ENCODE measurements at places on chromosomes 12 and 14.

DNA sequence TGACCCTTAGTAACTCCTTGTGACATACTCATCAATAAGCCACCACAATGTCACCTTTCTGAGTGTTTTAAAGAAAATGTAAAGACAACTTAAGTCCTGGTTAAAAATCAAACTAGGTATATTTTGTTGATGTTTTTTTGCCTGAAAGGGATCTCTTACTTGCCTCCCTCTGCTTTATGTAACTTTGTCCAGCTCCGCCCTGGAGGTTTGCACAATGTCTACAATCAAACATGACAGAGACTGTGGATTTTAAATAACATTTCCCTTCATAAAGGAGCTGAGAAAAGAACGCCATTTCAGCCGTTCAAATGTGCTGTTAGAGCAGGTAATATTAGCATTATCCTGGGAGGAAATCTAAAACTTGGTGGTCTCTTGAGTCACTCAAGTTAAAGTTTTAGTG is 613.9 kb downstream of the SOX5 start:
- no peak for DNase-seq

GRCh38 chr12:79939728-79940310 is 4.9 kb upstream of the PPP1R12A start:
- DNase-seq, result no peak

DNA sequence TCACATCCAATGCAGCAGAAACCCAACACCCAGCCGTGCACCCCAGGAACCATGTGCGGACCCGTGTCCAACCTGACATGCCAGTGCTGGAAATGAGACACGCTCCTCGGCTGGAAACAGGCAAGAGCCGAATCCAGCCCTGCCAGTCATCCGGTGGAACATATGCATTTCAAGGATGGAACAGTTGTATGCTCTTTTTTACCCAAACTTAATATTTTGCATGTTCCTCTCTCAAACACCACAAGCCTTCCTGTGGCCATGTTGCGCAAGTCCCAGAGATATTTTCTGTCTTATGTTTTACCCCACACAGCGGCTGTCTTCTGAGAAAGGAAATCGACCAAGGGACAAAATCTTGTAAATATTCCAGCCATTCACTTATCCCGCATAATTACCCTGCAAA is 196.9 kb downstream of the BCL11B start:
- DNase-seq, result no peak

- no peak for DNase-seq
Observed at GRCh38 chr14:104694991-104695659, 5.7 kb downstream of the INF2 start.

DNA sequence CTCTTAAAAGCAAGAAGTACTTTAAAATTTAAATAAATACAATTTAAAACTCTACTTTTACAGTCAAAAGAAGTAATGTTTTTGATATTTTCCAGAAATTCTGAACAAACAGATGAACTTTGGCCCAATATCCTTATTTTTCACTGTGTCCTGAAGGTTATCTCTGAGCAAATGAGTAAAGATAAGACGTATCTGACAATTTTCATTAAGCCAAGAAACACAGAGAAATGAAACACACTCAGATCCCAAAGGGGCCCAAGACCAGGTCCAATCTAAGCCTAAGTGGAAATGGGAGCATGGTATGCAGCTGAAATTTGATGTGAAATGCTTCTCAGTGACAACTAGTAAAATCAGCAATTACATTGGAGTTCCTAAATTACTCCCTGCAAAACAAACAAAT is 105.6 kb upstream of the COCH start:
- no peak for DNase-seq

DNA sequence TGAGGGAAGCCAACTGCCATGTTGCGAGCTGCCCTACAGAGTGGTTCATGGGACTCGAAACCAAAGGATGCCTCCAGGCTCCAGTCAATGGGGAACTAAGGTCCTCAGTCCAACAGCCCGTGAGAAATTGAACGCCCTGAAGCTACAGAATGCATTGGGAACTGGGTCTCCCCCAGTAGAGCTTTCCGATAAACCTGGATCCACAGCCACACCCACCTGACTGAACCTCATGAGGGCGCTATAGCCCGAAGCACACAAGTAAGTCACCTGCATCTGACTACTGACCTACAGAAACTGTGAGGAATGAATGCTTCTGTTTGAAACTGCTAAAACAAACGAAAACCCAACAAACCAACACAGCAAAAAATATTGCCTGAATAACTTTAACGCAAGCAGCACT is 1297.7 kb downstream of the AACS start:
- DNase-seq, result no peak

DNA sequence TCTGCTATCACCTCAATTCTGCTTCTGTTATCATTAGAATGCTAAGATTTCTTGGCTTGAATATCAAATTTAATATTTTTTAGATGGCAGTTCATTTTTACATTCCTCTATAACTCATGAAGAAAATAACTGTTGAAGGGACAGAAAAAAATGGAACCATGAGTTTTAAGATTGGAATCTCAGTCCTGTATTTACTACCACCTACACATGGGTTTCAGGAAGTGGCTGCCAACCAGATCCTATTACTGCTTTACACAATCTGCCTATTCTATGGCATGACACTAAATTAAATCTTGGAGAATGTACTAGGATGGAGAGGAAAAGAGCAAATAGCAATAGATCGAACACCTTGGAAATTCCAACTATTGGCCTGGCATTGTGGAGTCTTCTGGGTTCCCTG is 140.8 kb downstream of the DUSP6 start:
- no peak for DNase-seq

DNA sequence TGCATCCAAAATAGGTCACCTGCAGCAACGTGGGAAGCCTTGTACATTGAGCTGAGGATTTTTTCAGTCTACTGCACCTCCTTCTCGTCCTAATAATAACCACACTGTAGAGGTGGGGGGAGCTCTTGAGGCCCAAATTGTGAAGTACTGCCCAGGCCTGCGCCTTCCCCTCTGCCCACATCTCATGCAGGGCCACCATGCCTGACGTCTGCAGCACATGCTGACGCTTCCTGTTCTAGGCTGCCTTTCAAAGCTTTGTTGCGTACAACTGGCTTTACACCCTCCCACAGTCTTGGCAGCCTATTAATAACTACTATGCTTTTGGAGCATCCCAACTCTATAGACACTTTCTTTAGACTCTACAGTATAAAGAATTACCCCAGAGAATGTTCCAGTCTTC is 26.5 kb upstream of the TTC7B start:
- DNase-seq, result no peak

DNA sequence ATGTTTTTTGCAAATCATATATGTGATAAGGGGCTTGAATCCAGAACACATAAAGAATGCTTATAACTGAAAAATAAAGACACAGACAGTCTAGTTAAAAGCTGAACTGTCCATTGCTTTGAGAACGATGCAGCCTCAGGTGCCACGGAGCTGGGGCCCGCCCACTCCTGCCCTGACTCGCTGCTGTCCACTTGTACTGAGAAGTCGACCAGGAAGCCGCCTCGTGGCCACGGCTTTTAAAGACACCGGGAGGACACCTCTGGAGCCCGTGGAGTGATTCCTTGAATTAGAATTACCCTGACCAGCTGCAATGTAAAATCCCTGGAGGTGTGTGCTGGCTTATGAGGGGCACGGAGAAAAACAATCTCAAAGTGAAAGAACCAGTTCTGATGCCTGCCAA is 23.9 kb upstream of the TEX22 start:
- DNase-seq, result no peak

DNA sequence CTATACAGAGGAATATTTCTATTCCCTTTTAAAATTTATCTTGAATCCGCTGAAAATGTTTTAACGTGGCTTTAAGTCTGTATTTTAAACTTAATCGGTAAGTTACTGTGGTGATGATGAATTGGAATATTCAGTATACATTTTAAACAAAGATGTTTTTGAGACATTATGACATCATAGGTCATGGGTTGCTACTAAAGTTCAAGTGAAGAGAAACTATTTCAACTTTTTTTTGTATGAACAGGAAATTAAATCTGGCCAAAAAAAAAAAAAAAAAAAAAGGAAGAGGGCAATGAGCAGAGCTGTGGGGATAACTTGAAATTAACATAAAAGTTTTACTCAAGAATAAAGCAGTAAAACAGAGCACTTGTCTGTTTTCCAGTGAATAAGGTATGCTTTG is 109.0 kb downstream of the PLEKHA5 start:
- DNase-seq, result no peak

GRCh38 chr12:96121271-96121711 is 72.9 kb upstream of the ELK3 start:
- no peak for DNase-seq

GRCh38 chr14:102015771-102016170 is 51.4 kb downstream of the DYNC1H1 start:
- no peak for DNase-seq

DNA sequence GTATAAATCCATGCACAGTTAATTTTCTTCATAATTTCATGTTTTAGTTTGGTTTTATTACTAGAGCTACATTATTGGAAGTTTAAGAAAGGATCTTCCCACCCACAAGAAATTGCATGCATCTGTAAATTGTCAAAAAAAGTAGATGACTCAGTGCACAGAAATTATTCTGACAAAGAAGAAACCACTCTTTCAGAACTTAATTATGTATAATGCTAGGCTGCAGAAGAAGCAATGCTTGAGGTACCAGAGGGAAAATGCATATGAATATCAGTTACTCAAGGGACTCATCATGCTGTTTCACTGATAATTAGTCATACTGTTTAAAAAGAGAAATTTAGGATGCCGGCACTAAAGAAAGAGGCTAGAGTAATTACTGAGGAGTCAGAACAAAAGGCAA is 147.0 kb downstream of the SLC16A7 start:
- no peak for DNase-seq

- DNase-seq, result no peak
Observed at GRCh38 chr12:76244300-76244699, 103.9 kb downstream of the BBS10 start.

DNA sequence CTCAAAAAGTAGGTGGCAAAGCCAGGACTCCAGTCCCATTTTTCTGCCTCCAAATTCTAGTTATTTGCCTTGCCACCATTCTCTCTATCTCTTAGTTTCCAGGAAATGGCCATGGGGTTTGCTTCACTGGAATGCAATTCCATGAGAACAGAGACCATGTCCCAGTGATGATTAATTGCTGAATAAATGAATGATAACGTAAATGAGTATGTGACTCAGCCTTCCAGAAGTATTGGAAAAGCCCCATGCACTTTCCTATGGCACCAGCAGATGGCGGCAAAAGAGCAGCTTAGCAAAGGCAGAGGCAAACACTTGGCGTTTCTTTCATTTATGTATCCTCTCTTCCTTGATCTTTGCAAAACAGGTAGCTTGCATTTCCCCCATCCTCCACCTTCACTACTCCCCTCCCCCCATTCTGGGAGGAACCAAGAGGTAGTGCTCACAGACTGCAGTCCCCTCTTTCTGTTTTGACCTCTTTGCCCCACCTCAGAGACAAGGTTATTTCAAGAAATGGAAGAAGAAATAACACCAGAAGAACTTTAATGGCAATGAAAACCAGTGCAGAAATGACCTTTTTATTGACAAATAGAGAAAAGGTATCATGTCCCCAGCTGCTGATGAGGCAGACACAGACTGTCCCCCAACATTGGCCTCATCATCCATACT is 21.3 kb downstream of the TBX3 start:
- DNase-seq, result peak; percentile 77

DNA sequence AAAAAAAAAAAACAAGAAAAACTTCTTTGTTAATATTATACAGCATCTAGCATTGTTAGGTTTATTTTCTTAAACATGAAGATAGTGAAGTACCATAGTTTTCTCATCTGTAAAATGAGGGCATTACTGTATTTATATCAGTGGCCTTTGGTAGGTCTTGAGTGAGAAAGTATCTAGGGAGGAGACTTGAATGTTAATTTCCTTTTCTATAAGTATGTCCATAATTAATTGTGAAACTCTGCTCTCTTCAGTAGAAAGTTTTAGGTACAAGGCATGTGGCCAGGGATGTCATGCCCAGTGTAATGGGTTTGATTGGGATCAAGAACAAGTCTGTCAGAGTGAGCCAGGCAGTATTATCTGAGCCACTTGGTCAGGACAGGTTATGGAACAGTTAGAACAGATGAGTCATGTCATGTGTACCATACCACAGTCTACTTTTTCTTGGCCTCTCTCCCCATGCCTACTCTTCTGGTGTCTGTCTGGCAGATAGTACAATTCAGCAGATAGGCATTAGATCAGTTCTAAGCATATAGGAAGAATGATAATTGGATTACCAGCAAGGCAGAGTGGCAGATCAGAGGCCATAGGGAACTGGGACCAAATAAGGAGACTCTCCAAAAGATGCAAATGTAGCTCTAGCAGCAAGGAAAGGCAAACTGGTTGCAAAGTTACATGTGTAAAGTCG is 30.4 kb downstream of the FBXO34 start:
- DNase-seq, result no peak

DNA sequence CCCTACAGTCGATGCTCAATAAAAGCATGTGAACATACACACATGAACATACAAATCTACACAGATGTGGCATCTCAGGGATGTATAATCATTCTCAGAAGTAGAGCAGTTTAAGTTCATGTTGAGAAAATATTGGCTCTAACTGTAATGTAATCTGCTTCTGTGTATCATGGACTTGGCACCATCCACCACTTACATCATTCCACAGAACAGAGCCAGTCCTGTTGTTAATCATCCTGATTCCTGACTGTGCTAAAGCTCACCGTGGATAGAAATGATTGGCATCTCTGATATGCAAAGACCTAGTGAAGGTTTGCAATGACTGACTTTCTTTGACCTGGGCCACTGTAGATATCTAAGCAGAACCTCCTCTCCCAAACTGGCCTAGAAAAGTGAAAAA is 1141.3 kb downstream of the BCL11B start:
- no peak for DNase-seq

GRCh38 chr14:42715316-42715715 is 1108.6 kb downstream of the LRFN5 start:
- no peak for DNase-seq

DNA sequence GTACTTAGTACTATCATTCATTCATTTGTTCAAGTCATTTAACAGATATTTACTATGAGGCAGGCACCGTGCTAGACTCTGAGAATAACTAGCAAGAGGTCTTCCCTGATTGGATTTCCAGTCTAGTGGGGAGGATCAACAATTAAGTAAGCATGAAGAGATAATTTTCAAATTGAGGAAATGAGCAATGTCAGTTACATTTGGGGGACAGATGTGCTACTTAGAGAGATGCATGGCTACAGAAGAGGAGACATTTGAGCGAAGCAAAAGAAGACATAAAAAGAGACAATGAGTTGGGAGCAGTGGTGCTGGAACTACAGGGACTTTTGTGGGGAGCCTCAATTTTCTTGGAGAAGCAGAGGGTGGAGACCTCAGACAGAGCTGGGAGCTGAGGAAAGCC is 7.7 kb downstream of the KCNA5 start:
- no peak for DNase-seq
